ENCODE measurements at places on chromosomes 5 and 9.

GRCh38 chr5:69364414-69364813 lies 4.9 kb downstream of the AK6 start:
- DNase-seq = no peak

- DNase-seq = no peak
These were observed 3.3 kb downstream of the ANAPC2 start for GRCh38 chr9:137184881-137185660.

GRCh38 chr5:5209089-5209488 lies 69.0 kb downstream of the ADAMTS16 start:
- no peak for DNase-seq

DNA sequence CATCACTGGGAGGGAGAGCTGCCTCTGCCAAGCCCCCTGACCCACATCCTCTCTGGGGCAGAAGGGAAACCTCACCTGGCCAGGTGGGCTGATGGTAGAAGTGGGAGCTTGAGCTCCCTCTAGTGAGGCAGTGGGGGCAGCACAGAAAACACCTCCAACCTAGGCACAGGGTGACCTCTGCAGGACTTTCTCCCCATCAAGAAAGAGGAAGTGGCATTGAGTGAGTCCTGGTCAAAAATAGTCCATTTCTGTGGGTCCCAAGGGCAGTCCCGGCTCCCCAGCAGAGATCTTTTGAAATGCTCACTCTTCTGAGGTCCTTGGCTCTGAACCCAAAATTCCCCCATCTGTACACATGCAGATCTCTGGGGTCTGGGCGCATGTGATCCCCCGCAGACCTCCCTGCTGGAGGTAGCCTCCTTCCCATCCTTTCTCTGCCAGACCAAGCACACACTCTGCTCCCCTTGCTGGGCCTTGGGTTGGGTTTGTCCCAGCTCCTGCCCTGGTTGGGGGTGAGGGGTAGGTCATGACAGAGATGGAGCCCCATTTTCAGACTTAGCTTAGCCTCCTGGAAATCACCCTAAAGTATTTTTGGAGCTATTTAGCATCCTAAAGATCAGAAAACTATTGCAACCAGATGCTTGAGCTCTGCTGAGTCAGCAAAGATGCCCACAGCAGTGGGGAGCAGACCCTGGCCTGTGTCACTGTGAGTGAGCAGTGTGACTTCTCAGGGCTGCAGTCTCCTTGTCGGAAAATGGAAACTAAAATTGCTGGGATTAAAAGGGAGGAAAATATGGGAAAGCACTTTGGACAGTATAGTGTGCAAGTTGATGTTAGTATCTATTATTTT lies 41.6 kb upstream of the LCP2 start:
- peak; percentile 72 for DNase-seq

DNA sequence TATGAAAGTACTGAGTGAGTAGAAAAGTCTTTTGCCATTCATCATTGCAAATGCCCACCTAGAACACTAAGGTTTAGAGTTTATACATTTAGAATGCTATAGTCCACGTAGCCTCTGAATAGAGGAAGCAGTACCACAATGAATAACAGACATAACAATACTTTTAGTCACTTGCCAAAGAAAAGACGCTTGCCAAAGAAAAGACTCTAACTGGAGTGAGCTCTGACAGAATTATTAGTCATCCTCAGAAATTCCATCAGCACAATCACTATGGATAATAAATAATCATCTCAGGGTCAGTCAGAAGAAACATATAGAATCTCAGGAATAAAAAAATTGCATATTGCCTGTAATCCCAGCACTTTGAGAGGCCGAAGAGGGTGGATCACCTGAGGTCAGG lies 168.5 kb upstream of the TARS1 start:
- DNase-seq = no peak

- no peak for DNase-seq
These were observed 35.2 kb downstream of the ZNF366 start for GRCh38 chr5:72472031-72472430.

DNA sequence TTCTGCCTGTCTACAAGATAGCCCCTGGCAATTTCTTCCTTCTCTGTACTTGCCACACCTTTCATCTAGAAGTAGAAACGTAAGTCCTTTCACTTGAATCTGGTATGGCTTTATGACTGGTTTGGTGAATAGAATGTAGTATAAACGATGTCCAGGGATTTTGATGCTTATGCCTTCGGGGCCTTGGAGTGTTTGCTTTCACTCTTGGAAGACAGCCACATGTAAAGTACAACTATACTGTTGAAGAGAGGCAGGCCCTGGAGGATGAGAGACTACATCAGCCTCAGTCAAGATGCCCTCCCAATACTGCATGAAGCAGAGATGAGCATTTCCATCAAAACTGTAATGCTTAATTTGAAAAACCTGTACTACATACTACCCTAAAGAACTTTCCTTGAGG lies 553.8 kb upstream of the C9orf72 start:
- no peak for DNase-seq

GRCh38 chr5:116145416-116145815 lies 60.6 kb downstream of the COMMD10 start:
- DNase-seq = no peak

DNA sequence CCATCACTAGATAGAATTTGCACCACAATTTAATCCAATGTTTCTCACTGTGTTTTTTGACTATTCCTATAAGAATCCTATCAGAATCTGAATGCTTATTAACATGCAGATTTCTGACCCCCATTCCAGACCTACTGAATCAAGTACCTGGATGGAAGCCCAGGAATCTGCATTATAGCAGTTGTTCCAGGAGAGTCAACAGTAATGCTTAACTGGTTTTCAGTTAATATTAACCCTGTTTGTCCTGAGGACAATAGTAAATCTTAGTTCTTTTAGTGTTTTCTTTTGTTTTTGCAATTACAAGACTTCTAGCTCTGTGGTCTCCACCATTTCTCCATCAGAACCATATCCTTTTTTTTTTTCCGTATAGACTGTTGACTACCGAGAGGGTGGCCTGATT lies 168.2 kb downstream of the SREK1 start:
- DNase-seq = no peak

DNA sequence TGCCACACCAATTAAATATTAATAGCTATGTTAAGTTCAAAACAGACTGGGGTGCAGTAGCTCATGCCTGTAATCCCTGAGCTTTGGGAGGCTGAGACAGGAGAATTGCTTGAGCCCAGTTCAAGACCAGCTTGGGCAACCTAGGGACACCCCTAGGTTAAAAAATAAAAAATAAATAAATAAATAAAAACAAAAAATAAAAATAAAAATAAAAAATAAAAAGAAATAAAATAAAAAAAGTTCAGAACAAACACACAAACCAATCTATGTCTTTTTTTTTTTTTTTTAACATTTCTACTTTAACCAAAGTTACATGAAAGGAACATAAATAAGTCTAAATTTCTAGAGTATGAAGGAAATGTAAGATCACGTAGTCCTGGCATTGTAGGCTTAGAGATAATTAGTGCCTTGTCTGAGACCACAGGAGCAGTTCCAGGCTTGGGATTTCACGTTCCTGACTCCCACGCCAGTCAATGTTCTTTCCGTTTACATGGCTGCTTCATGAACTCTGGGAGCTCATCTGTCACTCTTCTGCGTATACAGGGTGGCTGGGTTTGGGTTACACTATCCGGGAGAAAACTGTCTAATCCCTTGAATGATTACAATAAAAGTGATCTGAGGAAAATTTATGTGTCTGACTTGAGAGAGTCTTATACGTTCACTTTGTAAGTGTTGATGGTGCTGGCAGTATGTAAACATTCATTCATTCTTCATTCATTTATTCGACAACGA lies 85.2 kb downstream of the KIAA1958 start:
- no peak for DNase-seq

- DNase-seq = no peak
These were observed 64.9 kb downstream of the SIL1 start for GRCh38 chr5:139133282-139133681.

DNA sequence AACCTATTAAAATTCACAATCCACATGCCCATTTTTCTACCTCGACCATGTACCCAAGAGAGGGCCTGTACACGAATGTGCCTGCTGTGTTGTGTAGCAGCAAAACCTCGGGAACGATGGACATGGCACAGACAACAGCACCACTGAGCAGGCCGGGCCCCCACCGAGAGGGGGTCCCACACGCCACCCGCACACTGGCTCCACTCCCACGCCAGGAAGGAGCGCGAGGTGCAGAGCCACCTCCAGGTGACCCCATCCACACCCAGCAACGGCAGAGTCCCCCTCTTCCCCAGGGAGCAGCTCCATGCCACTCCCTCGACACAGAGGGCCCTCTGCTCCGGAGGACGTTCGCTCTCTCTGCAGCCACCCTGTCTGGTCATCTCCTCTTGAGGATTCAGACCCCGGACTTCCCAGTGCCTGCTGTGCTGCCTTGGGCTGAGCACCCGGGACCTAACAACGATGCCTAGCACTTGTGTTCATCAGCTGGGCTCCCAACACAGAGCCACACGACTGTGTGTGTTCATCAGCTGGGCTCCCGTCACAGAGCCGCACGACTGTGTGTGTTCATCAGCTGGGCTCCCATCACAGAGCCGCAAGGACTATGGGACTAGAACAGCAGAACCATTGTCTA lies 25.3 kb upstream of the ADAMTS2 start:
- DNase-seq = no peak

GRCh38 chr5:159095151-159095721 lies 4.5 kb downstream of the EBF1 start:
- DNase-seq = no peak

DNA sequence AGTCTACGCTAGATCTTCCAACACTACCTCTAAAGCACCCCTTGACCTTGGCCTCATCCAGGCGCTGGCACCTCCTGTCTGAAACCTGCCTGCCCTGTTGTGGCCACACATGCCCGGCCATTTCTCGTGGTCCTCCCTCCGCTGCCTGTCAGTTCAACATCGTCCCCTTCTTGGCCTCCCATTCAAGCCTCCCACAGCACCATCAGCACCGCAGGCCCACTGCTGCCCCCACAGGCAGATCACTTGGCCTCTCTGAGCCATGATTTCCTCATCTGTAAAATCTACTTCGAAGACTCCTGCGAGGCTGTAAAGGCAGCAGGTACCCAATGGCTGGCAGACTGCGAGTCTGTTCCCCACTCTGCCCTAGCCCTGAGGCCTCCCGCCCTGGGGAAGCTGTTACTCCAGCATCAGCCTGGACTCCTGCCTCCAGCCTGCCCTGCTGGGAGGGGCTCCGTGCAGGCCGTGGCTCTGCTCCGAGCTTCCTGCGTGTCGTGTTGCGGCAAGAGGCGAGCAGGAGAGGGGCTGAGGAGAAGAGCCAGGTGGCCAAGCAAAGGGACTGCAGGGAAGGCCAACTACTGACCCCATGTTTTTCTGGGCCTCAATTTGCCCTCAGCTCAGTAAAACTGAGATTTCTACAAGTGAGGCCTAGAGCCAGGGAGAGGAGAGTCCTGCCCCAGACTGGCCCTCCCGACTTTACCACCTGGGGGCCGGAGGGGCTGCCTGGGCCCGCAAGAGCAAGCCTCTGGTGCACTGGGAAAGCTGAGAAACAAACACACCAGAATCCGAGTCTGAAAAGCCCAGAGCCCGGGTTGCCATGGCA lies 70.5 kb upstream of the LRRTM2 start:
- no peak for DNase-seq

GRCh38 chr5:171418982-171419687 lies at the start of gene FGF18:
Gene FGF18, plus strand, starts transcription at chr5:171419647. Its CDS starts 553 bp downstream, at chr5:171420200.
- DNase-seq = peak; percentile 39

- DNase-seq = no peak
These were observed 110.0 kb upstream of the PTGER4 start for GRCh38 chr5:40569546-40570270.

DNA sequence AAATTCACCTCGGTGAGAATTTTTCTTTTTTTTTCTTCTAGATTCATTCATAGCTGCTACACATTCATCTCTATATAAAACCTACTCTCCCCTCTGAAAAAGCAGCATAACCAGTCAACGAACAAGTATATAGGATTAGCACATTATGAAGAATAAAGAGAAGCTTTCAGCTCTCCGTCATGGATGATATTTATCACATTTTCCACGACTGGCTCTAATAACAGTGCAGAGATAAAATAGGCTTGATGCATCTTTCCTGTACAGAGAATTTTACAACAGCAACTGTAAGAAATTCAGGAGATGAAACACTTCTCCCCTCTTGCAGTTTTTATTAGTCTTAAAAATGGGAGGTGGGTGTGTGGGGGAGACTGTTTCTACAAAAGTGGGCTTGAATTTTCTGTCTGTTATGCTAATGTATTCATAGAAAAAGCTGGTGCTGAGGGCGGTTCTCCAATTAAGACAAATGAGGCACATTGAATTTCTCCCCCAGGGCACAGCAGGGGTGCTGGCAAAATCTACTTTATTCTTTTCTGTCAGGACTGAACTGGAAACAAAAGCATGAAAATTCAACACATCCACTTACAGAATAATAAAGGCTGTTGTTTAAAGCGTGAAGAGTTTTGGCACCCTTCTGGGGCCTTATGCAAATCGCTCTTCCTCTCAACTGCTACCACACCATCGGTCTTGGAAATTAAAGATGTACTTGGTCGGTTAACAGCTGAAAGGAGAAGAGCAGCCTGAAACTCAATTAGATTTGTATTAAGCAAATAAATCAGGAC lies 233.9 kb upstream of the ZNF608 start:
- DNase-seq = no peak

DNA sequence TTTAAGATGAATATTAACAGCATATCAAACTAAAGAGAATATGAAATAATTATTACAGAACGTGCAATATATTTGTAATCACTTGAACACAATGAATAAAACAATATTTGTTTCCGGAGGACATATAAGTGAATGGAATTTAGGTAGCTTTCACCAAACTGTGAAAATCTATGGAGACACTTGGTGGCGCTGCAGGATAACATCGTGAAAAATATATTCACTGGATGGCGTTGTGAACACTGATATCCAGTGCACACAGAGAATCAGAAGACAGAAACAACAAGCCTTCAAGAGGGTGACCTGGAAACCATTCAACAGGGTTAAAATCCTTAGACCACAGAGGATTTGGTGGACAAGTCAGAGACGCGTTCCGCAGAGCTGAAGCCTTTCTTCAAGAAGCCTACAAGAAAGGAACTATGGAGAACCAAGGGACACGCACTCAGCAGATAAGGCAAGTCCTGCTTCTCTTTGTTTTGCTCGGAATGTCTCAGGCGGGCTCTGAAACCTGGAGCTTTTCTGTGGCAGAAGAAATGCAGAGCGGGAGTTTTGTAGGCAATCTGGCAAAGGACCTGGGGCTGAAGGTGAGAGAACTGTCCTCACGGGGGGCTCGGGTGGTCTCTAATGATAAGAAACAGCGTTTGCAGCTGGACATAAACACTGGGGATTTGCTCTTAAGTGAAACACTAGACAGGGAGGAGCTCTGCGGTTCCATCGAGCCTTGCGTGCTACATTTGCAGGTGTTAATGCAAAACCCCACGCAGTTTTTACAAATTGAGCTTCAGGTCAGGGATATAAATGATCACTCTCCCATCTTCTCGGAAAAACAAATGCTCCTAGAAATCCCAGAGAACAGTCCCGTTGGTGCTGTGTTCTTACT lies at the start of gene PCDHB11:
Gene PCDHB11, plus strand, starts transcription at position 269 of the 877 bp plus-strand sequence. Its CDS starts 148 bp downstream, at position 417.
- DNase-seq = no peak

Measured in activated CD4-positive, alpha-beta T cell treated with anti-CD3 and anti-CD28 coated beads, Interleukin-2, amount 50 U/mL, for 48 hours (primary cell).